Activated naive CD4-positive, alpha-beta T cell treated with anti-CD3 and anti-CD28 coated beads, Interleukin-2, amount 50 U/mL, for 72 hours (primary cell): ENCODE measurements at places on chromosomes 2 and 18.

DNA sequence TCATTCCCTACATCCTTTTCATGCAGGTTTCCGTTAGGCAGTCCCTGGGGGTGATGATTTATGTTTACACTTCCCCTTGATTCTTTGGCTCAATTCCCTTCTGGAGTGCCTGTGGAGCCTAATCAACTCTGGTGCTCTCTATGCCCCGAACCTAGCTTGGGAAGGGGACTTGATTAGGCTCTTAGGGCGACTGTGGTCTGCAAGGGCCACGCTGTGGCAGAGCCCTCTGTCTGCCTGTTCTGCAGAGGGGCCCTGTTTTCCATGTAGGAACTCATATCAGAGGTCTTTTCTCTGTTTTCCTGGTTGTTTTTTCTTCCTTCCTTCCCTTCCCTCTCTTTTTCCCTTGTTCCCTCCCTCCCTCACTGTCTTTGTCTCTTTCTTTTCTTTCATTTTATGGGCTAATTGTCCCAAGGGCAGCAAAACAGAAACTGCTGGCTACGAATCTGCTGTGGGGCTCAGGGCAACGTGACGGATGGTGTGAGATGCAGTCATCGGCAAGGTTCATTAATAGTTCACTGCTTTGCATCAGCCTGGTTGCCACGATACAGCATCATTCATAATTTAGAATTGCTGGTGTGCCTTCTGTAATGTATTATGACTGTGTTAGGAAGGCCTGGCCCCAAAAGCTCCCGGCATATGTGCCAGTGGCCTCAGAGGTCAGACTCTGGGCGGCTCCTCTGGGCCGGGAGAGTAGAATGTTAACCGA is 134.5 kb downstream of the NAPG start:
- no peak for DNase-seq

GRCh38 chr18:58452454-58453166 is 176.3 kb downstream of the ALPK2 start:
- no peak for DNase-seq

- DNase-seq = no peak
These were observed 391.3 kb upstream of the GYPC start for GRCh38 chr2:126264625-126265024.

DNA sequence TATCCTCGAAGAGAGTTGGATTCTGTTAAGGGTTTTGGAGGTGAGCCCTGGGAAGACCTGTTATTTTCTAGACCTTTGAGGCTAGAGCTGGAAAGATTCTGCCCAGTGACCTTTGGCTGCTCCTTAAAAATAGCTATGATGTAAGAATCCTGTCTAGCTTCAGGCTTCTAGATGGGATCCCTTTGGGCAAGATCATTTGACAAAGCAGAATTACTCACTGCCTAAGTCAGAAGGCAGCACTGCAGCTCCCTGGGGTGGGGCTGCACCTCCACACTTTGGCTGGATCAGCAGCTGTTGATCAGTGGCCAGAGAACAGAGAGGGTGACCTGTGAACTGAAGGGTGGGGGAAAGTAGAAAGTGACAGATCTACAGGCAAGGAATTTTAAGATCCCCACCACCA is 103.8 kb downstream of the ASAP2 start:
- no peak for DNase-seq

DNA sequence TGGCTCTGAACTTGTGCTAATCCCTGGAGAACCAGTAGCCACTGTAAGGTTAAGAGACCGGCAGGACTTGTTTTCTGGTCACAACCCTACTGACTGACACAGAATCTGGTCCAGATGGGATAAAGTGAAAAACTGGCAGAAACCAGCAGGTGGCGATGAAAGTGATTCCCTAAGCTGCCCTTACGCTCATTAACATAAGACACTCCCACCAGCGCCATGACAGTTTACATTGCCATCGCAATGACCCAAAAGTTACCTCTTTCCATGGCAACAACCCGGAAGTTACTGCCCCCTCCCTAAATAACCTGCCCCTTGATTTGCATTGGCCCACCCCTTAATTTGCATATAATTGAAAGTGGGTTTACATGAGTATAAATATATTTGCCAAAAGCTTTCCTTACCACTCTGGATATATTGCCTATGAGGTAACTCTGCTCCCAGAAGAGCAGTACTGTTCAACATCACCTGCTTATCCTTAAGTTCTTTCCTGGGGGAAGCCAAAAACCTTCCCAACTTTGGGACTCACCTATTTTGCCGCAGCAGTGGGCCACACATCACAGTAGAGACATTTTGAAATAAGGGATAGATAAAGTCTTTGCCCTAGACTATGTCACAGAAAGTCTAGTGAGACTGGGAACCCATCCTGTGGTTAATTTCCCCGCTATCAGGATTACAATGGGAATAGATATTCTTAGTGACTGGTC is 35.8 kb upstream of the AFF3 start:
- peak; percentile 18 for DNase-seq

GRCh38 chr2:129812654-129813053 is 166.8 kb upstream of the RAB6C start:
- no peak for DNase-seq

DNA sequence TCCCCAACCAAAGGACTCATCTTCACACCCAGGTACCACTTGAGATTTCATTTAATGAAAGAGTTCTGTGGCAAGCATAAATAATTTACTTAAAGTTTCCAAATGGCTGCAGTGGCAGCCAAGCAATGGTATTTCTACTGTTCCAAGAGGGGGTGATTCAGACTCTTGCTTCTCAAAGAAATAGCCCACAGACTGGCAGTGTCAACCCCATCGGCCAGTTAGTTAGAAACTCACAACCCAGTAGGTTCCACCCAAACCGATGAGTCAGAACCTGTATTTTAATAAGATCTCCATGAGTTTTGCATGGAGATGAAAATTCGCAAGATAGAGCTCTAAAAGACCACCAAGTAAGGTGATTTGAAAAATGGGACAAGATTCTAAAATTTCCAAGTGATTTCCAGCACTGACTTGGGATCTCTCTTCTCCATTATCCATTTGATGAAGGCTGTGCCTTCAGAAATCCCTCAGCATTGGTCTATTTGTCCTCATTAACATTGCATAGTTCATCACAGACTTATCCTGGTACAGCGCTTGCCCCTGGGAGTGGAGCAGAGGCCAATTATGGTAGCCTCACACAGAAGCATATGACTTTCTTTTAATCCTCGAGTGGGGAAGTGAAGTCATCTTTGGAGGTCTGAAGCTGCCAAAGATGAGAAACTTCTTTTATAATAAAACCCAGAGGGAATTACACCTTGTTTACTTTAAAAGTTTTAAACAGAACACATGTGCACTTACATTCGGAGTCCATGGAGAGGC is 361.4 kb upstream of the ID2 start:
- no peak for DNase-seq
